Epithelial cell of proximal tubule (primary cell): ENCODE measurements at places on chromosomes 13 and 19. TPM values are rescaled to one million over a fixed set of nuclear protein-coding genes. Genes with fewer than 3 reads are reported as not detected.

DNA sequence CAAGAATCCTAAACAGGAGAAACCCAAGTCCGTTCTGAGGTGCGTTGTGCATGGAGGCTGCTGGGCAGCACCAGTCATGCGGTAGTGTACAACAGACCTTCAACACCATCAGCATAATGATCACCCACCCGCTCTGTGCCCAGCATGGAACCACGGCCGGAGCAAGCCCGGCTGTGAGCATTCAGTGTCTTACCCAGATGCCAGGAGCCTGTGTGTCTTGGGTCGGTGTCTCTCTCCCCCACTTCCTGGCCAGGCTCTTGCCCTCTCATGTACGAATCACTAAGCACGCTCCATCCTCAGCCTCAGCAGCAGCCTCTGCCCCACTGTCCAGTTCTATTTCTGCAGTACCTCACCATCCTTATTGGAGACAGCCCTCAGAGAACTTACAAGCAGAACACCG is 231.6 kb upstream of the IRS2 start:
- no peak for DNase-seq

Gene MKNK2
- 118 and 154 TPM in 2 replicates for total RNA-seq

Gene EEF2
- total RNA-seq, result 1,327 and 1,998 TPM in 2 replicates

Gene DUS3L
- 35.1 and 56.8 TPM in 2 replicates for total RNA-seq

- DNase-seq, result no peak
Measured at GRCh38 chr19:42030645-42031440, 36.8 kb upstream of the ATP1A3 start.

DNA sequence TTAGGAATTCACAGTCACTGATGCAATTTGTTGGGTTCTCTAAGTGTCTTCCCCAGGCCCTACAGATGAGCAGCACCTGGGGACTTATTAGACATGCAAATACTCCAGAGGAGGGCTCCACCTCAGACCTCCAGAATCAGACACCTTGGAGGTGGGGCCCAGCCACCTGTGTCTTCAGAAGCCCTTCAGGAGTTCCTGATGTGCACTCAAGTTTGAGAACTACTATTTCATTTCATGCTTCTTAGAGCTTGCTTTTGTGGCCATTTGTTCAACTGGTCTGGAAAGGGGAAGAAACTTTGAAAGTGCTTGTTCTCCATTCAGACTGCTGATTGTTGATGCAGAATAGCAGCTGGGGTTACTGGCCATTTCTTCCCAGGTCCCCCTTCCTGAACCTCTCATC is 472.0 kb downstream of the COG6 start:
- DNase-seq, result no peak
